ENCODE measurements at places on chromosomes 7 and 10.

DNA sequence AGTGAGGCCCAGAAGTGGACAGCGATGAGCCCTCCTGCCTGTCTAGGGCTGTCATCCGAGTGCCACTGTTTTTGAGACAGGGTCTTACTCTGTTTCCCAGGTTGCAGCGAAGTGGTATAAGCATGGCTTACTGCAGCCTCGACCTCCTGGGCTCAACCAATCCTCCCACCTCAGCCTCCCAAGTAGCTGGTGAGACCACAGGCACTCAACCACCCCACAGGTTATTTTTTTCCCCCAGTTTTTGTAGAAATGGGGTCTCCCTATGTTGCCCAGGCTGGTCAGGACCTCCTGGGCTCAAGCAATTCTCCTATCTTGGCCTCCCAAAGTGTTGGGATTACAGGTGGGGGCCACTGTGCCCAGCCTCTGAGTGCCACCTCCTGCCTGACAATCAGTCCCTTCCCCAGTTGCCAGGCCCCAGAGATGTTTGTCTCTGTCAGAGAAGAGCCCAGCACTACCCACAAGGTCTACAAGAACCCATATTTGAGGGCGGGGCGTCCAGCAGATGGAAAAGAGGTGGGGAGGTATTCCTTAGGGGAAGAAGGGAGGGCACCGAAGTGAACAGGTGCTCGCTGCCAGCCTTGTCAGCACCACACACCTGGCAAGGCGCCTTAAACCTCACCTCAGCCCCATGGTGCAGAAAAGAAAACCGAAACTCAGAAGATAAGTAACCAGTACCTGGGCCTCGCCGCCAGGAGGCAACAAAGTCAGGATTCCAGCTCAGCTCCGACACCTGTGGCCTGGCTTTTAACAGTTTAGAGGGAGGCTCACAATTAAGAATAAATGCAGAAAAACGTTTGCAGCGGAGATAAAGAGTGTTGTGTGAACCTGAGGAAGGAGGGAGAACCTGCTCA, 77.4 kb upstream of the ANLN start:
- no peak for DNase-seq

DNA sequence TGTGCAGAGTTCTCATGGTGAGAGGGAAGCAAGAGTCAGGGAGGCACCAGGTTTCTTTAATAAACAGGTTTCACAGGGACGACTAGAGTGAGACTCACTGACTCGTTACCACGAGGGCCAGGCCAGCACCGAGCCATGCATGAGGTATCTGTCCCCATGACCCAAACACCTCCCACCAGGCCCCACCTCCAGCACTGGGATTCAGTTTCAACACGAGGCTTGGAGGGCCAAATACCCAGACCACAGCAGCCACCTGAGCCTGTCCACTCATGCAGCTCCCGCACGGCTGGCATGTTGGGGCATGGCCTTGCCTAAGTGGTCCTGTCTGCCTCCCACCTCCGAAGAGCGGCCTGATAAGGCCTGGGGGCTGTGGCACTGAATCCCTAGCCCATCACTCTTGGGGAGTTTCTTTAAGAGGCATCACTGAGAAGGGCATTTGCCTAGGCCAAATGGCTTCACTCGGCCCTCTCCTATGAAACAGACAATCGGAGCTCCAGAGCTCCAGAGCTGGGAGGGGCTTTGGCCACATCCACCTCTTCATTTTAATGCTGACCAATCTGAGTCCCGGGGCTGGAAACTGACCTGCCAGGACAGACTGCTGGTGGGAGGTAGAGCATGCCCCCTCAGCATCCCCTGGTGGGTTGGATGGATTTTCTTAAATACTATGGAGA, 157.8 kb downstream of the DNAJB6 start:
- no peak for DNase-seq

GRCh38 chr10:91415816-91416215, 5.7 kb downstream of the HECTD2 start:
- DNase-seq, result no peak

- DNase-seq, result no peak
Measured at GRCh38 chr10:10498781-10499180, 518.9 kb upstream of the CELF2 start.

DNA sequence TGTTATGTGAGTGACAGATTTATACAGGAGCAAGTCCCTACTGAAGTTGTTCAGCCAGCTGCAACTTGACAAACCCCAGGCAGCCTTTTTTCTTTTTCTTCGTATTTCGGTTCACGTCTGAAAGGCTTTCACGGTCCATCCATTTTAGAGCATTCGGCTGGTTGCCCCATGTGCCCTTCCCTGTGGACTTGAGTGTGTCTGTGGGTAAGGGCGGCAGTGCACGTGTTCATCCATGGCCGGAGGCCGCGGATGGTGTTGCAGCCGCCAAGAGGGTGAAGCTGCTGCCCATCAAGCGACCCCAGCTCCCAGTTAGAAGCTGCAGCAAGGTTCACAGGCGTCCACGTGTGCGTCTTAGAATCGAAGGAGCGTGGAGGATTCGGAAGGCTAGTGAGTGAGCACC, 35.9 kb downstream of the PPP2R2D start:
- no peak for DNase-seq

- DNase-seq, result peak; percentile 9
Measured at GRCh38 chr10:79049931-79050895, 18.6 kb upstream of the ZMIZ1 start.

GRCh38 chr10:103181244-103181643, 11.8 kb downstream of the NT5C2 start:
- DNase-seq, result no peak

GRCh38 chr7:25132430-25132829, 7.4 kb upstream of the CYCS start:
- no peak for DNase-seq

GRCh38 chr7:155043756-155044155, 26.4 kb upstream of the HTR5A start:
- DNase-seq, result no peak

GRCh38 chr7:72030994-72031667, 381.0 kb downstream of the CALN1 start:
- DNase-seq, result no peak

GRCh38 chr7:66185680-66186187, 19.4 kb upstream of the TPST1 start:
- no peak for DNase-seq

DNA sequence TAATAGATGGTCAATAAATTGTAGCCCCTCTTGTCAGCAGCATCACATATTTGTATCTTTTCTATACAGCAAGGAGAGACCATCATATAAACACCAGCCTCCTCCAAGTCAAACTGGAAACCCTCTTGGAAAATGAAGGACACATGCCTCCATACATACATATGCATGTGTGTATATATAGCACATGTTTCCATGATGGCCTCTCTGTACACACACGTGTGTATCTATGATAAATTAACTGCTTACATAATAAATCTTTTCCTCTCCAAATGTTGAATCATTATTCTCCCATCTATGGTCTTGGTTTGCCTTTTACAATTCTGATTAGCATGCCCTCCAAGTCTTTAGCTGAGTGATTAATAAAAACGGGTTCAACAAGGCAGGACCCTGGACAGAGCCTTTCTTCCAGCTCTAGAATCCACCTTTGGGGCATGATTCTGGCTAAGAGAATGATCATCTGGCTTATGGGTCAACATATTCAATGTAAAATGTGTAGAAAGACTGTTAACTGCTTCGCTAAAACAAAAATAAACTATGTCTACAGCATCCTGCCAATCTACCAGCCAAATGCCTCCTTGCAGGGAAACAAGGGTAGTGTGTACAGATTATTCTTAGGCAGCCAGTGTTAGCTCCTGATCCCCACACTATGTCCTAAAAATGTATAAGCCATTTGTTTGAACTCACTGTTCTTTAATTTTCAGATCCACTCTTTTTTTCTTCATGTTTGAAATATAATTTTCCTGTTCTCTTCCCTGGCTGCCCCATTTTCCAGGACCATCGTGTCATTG, 70.0 kb downstream of the CRTAC1 start:
- no peak for DNase-seq

DNA sequence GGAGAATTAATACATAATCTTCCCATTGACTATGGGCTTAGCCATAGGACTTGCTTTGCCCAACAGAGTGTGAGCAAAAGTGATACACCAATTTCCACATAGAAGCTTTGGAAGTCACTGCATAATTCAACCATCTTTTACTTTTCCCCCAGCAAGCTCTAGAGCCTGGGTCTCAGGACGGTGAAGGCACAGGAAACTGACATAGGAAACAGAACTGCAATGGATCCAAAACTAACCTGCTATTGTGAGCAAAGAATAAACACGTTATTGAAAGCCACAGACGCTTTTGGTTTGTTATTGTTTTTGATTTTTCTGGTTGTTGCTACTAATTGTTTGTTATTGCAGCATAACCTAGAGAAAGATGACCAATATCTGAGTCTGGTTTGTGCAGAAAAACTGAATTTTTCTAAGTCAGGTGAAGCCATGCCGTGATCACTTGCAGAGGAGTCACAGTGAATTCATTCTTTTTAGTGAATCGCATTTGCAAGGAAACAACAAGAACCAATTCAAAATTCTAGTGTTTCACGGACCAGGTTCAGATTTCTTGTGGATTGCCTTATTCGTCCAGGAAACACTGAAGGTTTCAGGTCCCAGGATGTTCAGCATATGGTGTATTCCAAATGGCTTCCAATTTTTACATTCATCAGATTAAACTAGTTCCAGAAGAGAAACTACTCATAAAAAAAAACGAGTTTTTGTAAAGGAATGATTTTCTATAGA, 52.8 kb downstream of the CUBN start:
- no peak for DNase-seq

DNA sequence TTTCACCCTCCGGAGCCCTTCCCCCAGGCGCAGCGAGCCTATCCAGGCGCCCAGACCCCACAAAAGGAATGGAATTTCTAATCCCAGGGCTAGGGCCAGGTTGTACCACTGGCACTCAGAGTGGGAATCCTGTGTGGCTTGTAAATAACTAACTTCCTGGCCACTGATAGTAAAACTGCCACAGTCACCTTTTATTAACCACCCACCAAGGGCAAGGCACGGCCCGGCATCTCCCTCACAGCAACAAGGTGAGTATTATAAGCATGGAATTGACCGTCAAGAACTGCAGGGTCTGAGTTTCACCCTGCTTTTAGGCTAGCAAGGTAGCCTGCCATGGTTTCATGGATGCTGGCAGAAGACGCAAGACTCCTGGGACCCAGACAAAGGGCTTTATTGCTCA, 51.1 kb downstream of the SPOCK2 start:
- DNase-seq, result no peak

DNA sequence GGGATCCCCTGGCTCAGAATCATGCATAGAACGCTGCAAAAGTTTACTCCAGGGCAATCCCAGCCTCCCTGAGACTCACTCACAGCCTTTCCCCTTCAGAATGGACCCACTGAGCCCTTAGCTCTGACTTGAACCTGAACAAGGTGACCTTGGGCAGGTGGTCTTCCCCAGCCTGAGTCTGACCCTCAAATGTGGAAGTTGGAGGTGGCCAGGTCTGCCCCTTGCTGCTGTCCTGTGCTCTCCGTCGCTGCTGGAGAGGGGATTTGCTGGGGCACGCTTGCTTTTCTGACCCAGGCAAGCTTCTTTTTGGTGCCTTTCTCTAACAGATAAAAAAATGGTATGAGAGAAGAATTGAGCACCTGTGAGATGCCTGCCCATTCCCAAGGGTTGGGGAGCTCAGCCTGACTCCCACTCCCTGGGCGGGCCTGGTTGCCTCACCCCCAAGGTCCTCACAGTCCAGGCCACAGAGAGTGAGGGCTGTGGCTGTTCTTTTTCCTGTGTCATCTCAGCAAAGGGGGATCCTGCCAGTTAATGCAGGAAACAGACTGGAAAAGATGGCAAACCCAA, 46.6 kb upstream of the IGFBP3 start:
- no peak for DNase-seq

- no peak for DNase-seq
Measured at GRCh38 chr10:63319231-63319630, 146.5 kb downstream of the JMJD1C start.

DNA sequence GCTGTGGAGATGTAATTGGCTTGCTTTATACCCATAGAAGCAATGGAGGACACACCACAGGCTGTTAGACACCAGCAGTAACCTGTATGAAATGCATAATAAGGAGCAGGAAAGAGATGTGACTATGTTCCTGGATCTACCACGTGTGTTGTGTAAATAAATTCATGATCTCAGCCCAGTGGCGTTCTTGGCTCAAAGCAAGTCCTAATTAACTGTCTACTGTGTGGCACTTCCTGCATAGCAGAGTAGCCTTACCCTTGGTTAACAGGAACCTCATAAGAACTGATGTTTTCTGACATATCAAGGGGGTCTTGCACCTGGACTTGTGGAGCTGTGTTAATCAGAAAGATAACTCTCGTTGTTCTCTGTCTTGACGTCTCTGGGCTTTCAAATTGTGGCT, 25.7 kb upstream of the FAM180A start:
- no peak for DNase-seq

- DNase-seq, result no peak
Measured at GRCh38 chr10:11341283-11341960, 270.0 kb downstream of the USP6NL start.

- DNase-seq, result no peak
Measured at GRCh38 chr10:1687190-1687589, 50.1 kb downstream of the ADARB2 start.

DNA sequence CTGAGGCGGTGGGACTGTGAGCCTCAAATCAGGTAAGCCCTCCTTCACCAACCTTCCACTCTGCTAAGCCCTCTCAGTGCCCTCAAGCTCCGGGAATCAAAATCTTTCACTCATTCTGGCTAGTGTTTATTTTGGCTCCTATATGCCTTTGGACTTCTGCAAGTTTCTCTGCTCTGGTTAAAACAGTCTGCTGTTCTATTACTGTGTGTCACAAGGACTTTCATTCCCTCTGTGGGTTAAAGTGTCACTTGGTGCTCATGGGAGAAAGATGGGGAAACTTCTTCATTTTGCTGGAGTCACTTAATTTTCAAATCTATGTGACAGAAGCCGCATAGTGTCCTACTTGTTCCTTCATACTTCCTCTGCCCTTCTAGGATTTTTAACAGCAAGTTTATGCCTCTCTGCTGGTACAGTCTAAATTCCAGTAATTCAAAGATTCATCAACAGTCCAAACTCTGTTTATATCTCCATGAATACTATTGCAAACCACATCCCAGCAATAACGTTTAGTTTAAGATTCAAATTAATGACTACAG, 61.3 kb downstream of the CD36 start:
- DNase-seq, result no peak

GRCh38 chr10:123550675-123551096, 115.5 kb upstream of the GPR26 start:
- no peak for DNase-seq

DNA sequence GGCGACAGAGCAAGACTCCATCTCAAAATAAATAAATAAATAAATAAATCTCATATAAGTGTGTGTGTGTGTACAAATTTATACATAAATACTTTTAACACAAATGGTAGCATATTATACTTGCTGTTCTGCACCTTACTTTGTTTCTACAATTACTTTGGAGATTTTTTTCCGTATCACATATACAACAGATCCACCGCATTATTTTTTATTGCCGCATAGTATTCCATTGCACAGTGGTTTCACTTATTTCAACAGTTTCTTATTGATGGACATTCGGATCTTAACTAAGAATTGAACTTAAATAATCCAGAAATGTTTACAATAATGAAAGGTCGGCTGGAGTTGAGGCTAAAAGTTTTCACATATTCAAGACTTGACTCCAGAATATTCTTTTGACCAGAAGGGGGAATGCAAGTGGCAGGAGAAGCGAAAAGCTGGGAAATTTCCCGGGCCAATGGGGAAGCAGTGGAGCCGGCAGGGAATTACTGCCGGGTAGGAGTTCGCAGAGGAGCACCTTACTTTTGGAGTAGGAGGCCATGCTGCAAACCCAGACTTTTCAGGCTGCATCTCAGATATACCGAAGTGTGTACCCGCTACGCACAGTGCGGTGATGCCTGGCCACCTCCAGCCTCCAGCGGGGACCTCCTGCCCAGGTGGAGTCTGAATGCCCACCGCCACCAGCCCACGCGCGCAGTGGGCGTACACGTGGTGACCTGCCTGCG, 415 bp upstream of the CNNM1 start:
- no peak for DNase-seq

- DNase-seq, result peak; percentile 78
Measured at GRCh38 chr10:28991333-28992270, 297.3 kb upstream of the LYZL1 start.
